NCI-H187 treated with DMSO at 0.1 percent for 48 hours (cell line): ENCODE measurements at places on chromosomes 5 and 9.

DNA sequence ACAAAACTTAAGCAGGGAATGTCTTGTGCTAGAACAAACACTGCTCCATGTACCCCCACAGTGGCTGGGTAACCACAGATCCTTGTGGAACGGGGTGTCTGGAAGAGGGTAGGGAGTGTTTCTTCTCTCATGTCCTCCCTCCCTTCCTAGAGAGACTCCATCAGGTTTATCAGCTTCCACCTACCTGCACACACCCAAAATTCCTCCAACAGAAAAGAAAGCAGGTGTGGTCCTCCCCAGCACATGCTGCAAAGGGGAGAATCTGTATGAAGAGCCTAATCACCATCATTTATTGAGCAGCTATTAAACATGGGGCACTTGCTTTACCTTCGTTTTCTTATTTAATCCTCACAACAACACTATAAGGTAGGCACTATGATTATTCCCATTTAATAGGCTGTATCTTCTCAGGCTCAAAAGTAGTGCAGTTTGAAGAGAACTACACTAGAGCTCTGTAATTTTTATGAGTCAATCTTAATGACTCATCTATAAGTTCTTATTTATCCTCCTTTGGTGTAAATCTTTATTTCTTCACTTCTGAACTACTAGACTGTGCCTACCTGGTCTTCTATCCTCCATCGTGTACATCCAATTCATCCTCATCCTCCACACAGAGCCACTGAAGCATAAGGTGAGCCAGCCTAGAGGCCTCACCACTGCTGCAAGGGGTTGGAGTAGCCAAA, 31.6 kb downstream of the C9orf40 start:
- DNase-seq = no peak

GRCh38 chr9:89366711-89367110, 48.4 kb downstream of the SECISBP2 start:
- DNase-seq = no peak

GRCh38 chr5:147451193-147451592, 58.7 kb downstream of the DPYSL3 start:
- DNase-seq = no peak

GRCh38 chr5:10634050-10634449, 70.2 kb downstream of the ANKRD33B start:
- DNase-seq = no peak

DNA sequence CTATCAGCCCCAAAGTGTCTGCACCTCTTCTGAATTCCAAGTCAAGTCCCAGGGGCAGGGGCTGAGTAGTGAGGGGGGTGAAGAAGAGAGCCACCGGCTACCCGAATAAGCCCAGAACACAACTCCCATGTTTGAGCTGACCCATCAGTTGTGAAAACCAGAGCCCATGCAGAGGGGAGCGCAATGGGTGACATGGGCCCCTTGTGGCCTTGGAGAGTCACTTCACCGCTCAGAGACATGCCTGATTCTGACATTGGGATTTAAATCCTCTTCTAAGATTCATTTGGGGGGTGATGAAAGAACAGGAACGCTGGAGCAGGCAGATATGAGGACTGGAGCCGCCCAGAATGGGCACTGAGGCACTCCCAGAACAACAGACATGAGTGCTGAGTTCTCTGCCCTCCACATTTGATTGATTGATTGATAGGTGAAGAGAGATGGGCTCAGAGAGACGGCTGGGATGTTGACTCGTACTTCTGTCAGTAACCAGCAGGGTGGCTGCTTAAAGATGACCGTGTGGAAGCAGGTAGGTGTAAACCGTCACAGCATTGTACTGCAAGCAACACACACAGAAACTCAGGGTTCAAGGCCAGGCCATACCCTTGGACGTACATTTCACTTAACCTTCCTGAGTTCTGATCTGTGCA, 74.3 kb downstream of the GPR21 start:
- no peak for DNase-seq
